ENCODE measurements at places on chromosomes 4 and X.

GRCh38 chr4:145535202-145535601 lies 53.5 kb downstream of the SMAD1 start:
- no peak for DNase-seq

GRCh38 chrX:19293606-19294325 lies 50.0 kb upstream of the PDHA1 start:
- no peak for DNase-seq

DNA sequence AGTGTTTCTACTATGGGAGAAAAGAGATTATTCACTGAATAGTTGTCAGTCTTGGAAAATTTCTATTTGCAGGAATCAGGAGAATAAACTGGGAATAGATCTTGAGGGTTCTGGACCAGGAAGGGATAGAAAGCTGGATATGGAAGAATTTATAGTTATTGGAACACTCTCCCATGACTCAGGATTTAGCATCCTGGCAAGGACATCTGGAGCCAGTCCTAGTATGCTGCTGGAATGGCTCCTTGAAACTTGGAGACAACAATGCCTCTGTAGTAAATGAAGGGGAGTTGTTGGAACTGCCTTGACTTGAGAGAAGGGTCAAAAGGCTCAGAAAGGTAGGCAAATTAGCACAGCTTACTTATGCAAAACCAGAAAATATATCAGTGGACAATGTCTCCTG lies 23.5 kb upstream of the THOC2 start:
- no peak for DNase-seq

- no peak for DNase-seq
Observed at GRCh38 chrX:2748815-2749188, 3.0 kb upstream of the XG start.

DNA sequence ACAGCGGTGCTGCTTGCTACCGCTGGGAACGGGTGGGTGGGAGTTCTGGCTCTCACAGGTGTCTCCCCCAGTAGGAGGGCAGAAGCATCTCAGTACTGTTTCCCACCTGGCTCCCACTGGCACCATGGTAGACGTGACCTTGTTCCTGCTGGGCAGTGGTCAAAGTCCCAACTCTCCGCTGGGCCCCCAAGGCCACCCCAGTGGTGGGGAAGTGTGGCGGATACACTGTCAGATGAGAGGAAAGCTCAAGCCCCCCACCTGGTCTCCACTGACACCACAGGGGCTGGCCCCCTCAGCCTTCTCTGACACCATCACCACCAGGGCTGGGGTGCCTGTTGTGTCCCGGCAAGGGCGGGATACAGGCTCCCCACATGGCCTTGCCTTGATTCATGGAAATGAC lies 24.6 kb downstream of the LETM1 start:
- no peak for DNase-seq

DNA sequence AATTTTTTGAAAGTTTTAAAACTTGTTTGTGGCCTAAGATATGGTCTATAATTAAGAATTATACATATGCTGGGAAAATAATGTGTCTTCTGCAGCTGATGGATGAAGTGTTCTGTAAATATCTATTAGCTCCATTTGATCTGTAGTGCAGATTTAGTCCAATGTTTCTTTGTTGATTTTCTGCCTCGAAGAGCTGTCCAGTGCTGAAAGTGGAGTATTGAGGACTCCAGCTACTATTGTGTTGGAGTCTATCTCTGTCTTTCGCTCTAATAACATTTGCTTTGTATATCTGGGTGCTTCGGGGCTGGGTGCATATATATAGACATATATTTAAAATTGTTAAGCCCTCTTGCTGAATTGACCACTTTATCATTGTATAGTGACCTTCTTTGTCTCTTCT lies 2127.3 kb downstream of the PCDH7 start:
- DNase-seq = no peak

GRCh38 chr4:2545321-2546013 lies 9.0 kb downstream of the FAM193A start:
- no peak for DNase-seq

- no peak for DNase-seq
Observed at GRCh38 chr4:101865501-101866062, 75.1 kb downstream of the BANK1 start.

GRCh38 chr4:47145630-47146029 lies 114.3 kb downstream of the GABRB1 start:
- DNase-seq = no peak

DNA sequence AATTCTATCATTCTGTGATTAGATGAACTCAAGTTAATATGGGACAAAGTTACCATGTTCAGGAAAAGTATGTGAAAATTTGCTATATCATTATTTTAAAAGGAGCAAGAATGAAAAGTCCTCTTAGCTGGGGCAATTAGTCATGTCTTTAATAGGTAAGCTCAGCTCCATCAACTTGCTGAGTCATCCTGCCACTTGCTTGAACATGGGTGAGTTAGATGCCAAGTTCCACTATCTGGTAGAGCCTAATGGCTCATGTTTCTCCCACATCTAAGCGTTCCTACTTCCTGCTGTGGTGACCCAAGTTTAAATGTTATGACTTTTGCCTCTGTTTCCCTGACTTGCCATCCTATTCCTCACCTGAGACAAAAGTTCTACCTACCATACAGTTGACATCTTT lies 276.8 kb downstream of the ZNF674 start:
- DNase-seq = no peak

GRCh38 chr4:182819751-182820150 lies 97.4 kb downstream of the DCTD start:
- no peak for DNase-seq

- no peak for DNase-seq
Observed at GRCh38 chrX:29724316-29724715, 491.0 kb upstream of the MAGEB2 start.

DNA sequence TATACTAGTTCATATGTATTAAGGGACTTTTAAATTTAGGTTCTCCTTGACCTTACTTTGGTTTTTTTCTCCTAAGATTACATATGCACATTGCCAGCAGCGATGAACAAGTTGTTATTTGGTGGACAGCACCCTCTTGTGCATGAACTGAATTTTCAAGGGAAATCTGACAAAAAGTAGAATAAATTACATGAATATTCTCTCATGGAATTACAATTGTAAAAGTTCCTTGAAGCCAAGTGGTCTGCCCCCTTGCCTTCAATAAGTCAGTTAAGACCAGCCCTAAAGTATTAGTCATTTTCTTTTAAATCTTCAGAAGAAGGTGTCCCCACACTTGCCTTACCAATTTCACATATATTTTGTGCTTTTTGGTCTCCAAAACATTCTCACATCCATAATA lies 30.7 kb upstream of the SMARCA5 start:
- no peak for DNase-seq

DNA sequence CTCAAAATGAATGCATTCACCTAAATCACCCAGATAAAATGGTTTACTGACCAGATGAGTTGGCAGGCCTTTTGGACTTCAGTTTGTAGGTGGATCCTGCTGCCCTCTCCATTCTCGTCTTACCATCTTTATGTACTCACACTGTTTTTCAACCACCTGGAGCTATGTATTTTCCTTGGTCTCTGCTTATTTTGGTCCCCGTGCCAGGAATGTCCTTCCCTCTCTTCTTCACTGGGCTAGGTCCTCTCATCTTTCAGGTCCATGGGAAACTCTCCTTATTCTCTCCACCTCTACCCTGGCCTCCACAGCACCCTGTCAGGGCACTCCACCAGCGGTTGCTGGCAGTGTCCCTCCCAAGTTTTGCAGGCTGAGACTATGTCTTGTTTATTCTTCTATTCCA lies 2.6 kb downstream of the GPRIN3 start:
- DNase-seq = no peak

DNA sequence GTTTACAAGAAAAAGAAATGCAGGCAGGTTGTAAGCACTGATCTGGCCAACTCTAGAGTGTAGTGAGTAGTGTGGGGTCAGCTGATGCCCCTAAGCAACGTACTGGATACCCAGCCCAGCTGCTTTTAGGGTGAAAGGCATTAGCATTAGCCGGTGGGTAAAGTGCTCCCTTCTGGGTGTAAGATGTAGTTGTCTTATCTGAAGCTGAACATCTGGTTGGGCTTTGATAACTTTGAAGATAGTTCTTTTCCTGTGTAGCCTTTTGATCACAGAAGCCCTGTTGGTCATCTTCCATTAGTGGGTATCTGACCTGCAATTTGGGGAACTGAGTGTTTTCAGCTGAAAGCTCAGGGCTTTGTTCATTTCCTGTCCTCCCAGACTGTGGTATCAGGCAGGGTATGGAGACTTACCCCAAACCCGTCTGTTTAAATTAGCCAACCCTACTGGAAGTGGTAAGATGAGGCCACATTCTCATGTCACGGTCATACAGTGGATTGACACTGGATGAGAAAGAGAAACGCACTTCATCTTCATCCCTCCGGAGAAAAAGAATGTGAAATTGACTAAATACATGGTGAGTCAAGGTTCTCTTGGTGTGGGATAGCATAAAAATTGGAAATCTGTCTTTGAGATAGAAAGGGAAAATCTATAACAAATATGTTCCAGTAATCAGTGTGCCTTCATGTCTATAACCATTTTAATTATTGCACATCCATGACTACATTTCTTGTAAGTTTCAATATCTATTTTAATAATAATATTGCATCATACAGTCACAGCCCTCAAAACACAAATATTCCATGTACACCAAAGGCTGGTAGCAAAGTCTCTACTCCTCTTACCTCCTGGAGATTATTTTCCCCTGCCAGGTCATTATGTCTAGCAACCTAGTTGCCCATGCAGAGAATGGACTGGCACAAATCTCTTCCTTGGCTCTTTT lies 8.7 kb downstream of the RHOH start:
- no peak for DNase-seq

- DNase-seq = no peak
Observed at GRCh38 chr4:82043809-82044137, 330.0 kb downstream of the HNRNPD start.

GRCh38 chr4:8229331-8229975 lies 30.4 kb downstream of the SH3TC1 start:
- no peak for DNase-seq

GRCh38 chr4:113368056-113368455 lies 318.6 kb downstream of the ANK2 start:
- DNase-seq = no peak

DNA sequence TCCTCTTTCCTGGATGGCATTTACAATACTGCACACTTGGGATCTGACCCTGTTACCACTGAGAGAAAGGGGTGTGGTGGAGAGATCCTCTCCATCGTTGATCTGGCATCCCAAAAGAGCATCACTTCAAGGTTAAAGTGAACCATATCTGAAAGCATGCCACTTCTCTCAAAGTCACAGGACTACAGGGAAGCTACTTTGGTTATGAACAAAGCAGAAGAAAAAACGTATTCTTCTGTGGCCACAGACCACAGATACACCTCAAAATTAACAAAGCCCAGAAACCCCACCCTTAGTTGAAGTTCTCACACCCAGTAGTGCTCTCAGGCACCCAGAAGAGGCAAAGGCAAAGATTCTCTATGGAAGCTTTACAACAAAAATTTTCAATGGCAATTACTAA lies 108.3 kb downstream of the JADE1 start:
- no peak for DNase-seq

DNA sequence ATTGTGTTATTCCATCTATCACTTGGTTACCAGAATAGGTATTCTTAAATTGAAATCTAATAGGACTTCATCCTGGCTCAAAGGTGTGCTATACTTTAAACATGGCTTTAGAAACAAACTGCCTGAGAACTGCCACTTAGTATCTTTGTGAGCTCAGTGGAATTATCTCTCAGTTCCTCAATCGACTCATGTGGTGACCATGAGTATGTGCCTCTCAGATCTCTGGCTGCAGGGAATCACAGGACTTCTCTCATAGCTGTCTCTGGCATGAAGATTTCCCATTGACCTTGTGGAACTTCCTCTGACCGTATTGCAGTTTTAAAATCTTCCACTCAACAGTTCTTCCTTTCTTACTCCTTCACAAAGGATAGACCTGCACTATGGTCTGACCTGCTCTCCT lies 681.9 kb upstream of the BOD1L1 start:
- DNase-seq = no peak

DNA sequence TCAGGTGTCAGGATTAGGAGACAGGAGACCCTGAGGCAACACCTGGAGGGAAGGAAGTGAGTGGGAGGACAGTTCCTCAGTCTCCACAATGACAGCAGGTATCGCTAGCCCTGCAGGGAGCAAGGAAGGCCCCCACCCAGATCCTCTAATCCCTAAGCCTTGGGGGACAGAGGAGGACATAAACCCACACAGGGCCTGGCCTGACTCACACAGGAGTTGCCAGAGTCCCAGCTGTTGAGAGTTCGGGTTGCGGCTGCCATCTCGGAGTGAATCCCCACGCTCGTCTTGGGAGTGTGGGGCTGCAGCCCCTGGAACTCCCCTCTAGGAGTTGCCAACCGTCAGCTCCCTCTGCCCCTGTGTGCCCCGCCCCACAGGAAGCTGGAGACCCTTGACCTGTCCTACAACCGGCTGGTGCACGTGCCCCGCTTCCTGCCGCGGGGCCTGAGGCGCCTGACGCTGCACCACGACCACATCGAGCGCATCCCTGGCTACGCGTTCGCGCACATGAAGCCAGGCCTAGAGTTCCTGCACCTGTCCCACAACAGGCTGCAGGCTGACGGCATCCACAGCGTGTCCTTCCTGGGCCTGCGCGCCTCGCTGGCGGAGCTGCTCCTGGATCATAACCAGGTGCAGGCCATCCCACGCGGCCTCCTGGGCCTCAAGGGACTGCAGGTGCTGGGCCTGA lies 9.2 kb upstream of the BGN start:
- DNase-seq = no peak

Data from glutamatergic neuron (in vitro differentiated cells).